Stimulated activated naive B cell treated with anti-CD40 and anti-IgM and Interleukin-4, amounts not matched to agents 10 μg/mL and 1 μg/mL and 100 μg/mL, for 72 hours (primary cell): ENCODE measurements at places on chromosomes 12 and 14.
A peak's percentile ranks its signal among the peaks of the same experiment; 100 is the strongest.

DNA sequence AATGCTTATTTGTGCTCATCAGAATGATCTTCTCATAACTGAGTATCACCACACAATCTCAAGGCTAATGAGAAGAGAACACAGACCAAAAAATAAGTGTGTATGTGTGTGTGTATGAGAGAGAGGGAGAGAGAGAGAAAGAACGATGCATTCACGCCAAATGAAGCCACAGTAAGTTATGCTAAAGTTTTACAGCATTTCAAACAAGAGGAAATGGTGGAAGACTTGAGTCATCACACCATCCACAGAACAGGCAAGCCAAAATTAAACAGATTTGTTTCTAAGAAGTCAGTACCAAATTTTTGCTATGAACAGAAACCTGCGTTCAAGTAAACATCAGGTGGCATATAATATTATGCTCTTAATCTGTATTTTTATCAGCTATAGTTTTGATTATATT is 141.2 kb downstream of the MED13L start:
- peak overlapping the region; percentile 53 for H3K27ac ChIP-seq
- H3K27me3 ChIP-seq, result no peaks in the 10 kb centered on the region
- peak overlapping the region; percentile 28 for H3K4me3 ChIP-seq
- peaks cover 70% of the 10 kb centered on the region for H3K4me1 ChIP-seq

DNA sequence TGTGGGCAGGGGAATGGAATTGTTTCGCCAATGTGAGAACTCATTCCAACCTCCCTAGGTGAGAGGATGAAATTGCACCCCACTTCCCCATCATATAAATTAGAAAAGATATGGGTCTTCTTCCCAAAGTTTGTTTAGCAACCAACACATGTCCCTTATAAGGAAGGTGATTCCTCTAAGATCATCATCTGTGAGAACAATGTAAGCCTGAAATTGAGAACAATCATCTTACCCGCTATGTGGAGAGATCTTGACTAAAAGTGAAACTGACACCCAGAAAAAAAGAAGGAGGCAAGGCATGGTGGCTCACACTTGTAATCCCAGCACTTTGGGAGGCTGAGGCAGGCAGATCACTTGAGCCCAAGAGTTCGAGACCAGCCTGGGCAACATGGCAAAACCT is 173.2 kb upstream of the HMGA2 start:
- no peak overlapping the region for H3K27ac ChIP-seq
- H3K4me1 ChIP-seq, result no peaks in the 10 kb centered on the region
- peaks cover 5% of the 10 kb centered on the region for H3K27me3 ChIP-seq

DNA sequence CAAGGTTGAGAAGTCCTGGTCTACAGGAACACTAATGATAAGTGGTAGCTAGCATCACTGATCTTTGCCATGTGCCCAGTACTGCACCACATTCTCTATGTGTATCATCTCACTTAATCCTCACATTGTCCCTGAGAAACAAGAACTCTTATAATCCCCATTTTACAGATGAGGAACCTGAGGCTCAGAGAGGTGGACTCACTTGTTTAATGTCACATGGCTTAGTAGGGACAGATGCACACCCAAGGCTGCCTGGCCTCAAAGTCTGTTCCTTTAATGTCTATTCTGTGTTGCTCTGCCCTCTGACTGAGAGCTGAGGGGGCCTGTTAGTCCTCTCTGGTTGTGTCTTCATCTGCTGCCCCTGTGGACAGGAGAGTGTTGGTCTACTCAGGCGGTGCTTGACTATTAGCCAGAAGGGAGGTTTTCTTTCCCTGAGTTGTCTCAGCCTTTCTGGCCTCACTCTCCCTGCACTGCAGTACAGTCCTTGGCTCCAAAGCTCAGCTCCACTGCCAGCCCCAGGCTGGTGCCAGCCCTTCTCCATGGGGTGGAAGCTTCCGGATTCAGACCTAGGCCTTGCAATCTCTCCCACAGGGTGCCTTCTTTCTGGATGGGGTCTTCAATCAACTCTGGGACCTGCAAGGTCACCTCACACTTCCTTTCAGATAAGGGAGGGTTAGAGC is 4.9 kb upstream of the DYNLL1 start:
- H3K4me3 ChIP-seq, result no peak overlapping the region
- no peak for DNase-seq
- peaks cover 13% of the 10 kb centered on the region for H3K4me1 ChIP-seq

- H3K4me3 ChIP-seq, result no peak overlapping the region
- H3K36me3 ChIP-seq, result no peaks in the 10 kb centered on the region
- DNase-seq, result no peak
- H3K27ac ChIP-seq, result no peak overlapping the region
- no peaks in the 10 kb centered on the region for H3K27me3 ChIP-seq
- H3K4me1 ChIP-seq, result peaks cover 2% of the 10 kb centered on the region
These were observed 8.2 kb upstream of the NTS start for GRCh38 chr12:85865890-85866289.

DNA sequence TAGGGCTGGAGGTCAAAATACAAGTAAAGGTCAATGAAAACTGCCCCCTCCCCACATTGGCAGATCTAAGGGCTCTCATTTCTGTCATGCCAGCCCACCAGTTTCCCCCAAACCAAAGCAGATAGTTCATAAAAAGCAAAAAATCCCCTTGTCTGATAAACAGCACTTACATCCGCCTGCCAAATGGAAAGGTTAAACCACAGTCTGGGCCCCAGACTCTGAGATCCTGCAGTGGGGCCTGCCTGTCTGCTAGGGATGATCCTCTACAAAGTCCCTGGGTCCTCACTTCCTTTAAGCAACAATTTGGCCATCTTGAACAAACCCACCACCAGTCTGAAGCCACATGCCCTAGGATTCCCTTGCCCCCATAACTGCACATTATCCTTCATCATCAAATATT is 9.7 kb upstream of the RPS26 start:
- no peak overlapping the region for H3K4me3 ChIP-seq
- H3K36me3 ChIP-seq, result peaks cover 44% of the 10 kb centered on the region
- no peaks in the 10 kb centered on the region for H3K27me3 ChIP-seq
- DNase-seq, result no peak

DNA sequence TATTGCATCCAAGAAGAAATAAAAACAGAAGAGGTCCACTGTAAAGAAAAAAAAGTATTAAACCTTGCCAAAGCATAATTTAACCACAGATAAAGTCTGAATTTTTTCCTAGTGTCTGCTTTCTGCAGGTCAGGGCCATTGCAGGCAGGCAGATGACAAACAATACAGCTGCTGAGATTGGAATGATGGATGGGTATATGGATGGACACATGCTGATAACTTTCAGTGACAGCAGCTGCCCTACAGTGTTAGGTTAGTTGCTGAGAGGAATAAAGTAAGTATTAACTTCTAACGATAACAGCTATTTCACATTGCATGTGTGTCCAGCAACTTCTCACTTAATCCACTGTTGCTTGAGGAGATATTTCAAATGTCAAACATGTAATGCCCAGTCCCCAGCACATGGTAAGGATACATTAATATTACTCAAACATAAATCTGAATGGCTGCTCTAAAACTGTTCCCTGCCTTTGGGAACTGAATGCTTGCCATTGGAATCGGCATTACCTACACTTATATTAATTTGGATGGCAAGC is 515.3 kb downstream of the RMST start:
- H3K36me3 ChIP-seq, result no peaks in the 10 kb centered on the region
- H3K27ac ChIP-seq, result no peak overlapping the region
- no peak overlapping the region for H3K4me3 ChIP-seq
- no peaks in the 10 kb centered on the region for H3K27me3 ChIP-seq
- H3K4me1 ChIP-seq, result no peaks in the 10 kb centered on the region
- DNase-seq, result no peak

DNA sequence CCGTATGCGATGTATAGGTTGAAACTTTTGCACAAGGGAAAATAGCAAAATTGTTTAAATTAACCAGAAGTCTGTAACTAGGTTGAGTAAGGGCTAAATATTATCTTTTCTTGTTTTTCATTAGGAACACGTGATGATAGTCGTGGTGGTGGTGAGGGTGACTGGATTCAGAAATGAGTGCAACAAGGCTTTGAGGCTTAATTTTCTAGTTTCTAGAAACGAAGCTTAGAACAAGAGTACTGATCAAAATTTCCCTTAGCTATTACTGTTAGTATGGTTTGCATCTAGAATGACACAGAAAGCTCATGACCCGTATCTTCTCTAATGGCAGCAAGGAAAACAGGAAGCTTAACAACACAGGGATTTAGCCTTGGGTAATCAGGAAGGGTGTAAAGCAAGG is 7.0 kb downstream of the SLIRP start:
- no peaks in the 10 kb centered on the region for H3K27me3 ChIP-seq
- DNase-seq, result no peak

GRCh38 chr12:4006743-4007142 is 133.5 kb upstream of the PARP11 start:
- H3K4me3 ChIP-seq, result no peak overlapping the region
- peaks cover 4% of the 10 kb centered on the region for H3K27me3 ChIP-seq
- no peak overlapping the region for H3K27ac ChIP-seq

DNA sequence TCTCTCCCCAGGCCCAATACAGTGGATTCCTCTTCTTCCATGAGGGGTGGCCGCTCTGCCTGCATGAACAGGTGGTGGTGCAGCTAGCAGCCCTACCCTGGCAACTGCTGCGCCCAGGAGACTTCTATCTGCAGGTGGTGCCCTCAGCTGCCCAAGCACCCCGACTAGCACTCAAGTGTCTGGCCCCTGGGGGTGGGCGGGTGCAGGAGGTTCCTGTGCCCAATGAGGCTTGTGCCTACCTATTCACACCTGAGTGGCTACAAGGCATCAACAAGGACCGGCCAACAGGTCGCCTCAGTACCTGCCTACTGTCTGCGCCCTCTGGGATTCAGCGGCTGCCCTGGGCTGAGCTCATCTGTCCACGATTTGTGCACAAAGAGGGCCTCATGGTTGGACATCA is 3.8 kb downstream of the ARHGEF40 start:
- peaks cover 2% of the 10 kb centered on the region for H3K36me3 ChIP-seq
- DNase-seq, result no peak
- H3K27ac ChIP-seq, result no peak overlapping the region
- H3K4me1 ChIP-seq, result peaks cover 41% of the 10 kb centered on the region
- peaks cover 5% of the 10 kb centered on the region for H3K27me3 ChIP-seq

DNA sequence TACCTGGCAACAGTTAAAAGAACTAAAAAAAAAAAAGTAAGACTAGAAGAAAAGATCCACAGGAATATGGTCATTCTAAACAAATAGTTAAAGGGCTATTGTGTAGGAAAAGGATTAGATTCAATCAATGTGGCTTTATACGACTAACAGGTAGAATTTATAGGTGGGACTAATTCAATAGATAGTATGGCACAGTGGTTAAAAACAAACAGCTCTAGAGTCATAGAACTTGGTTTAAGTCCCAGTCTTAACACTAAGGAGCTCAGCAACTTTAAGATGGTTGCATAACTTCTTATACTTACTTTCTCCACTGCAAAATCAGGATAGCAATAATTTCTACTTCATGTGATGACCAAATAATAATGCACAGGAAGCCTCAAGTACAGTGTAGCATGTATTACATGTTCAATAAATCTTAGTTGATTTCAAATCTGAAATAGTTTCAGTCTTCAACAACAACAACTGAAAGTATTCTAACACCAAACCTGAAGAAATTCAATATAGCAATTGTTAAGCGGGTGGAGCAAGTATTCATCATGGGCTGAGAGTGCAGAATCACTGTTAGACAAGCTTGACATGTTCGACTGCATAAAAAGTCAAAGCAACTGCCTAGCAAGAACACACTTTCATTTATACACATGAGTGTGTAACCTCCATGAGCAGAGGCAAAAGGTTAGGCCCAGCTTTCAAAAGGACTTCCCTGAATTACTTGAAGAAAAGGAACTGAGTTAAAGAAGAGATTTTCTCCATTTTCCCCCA is 50.4 kb downstream of the ITPR2 start:
- H3K4me1 ChIP-seq, result peaks cover 2% of the 10 kb centered on the region
- H3K27ac ChIP-seq, result no peak overlapping the region
- peaks cover 36% of the 10 kb centered on the region for H3K36me3 ChIP-seq
- H3K27me3 ChIP-seq, result no peaks in the 10 kb centered on the region

DNA sequence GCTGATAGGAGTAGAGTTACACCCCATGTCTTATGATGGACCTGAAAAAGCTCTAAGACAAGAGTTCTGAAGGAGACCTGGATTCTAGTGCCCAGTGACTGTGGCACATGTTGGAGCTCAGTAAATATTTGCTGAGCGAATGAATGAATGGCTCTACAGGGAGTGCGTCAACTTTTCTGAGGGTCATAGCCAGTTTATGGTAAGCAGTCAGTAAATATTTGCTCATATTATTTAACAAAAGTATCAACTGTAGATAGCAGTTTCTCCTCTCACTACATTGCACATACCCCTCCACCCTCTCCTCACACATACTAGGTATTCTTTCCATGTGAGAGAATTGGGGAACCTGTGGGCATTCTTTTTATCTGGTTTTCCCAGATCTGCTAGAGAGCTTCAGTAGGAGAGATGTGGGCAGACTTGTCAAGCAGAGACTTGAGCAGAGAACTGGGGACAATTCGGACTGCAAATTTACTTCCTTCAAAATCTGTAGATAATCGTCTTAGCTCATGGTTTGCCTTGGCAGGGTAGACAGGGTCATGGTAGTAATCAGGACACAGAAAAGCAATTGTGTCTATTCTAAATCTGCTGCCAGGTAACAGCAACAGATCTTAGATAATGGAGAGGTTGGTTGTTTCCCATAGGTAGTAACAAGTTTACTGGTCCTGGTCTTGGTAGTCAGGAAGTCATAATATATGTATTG is 5.7 kb downstream of the SLC4A8 start:
- H3K27ac ChIP-seq, result peak overlapping the region; percentile 84
- no peak overlapping the region for H3K4me3 ChIP-seq
- H3K36me3 ChIP-seq, result peaks cover 1% of the 10 kb centered on the region
- peaks cover 4% of the 10 kb centered on the region for H3K27me3 ChIP-seq
- no peak for DNase-seq

- DNase-seq, result no peak
- no peaks in the 10 kb centered on the region for H3K36me3 ChIP-seq
- H3K4me1 ChIP-seq, result no peaks in the 10 kb centered on the region
- H3K4me3 ChIP-seq, result no peak overlapping the region
These were observed 16.6 kb upstream of the SFSWAP start for GRCh38 chr12:131694116-131694838.

GRCh38 chr12:56725723-56726102 is 614 bp upstream of the NACA start:
- peaks cover 42% of the 10 kb centered on the region for H3K4me1 ChIP-seq
- no peaks in the 10 kb centered on the region for H3K27me3 ChIP-seq
- peaks cover 53% of the 10 kb centered on the region for H3K36me3 ChIP-seq
- peak overlapping the region; percentile 96 for H3K4me3 ChIP-seq

- peaks cover 7% of the 10 kb centered on the region for H3K36me3 ChIP-seq
- DNase-seq, result no peak
- no peak overlapping the region for H3K4me3 ChIP-seq
- H3K4me1 ChIP-seq, result peaks cover 57% of the 10 kb centered on the region
- H3K27ac ChIP-seq, result peak overlapping the region; percentile 21
- H3K27me3 ChIP-seq, result no peaks in the 10 kb centered on the region
These were observed 60.7 kb upstream of the BCAT1 start for GRCh38 chr12:25009496-25010092.

- no peak for DNase-seq
- H3K36me3 ChIP-seq, result peaks cover 4% of the 10 kb centered on the region
- no peaks in the 10 kb centered on the region for H3K4me1 ChIP-seq
- no peak overlapping the region for H3K27ac ChIP-seq
These were observed 46.1 kb downstream of the BEGAIN start for GRCh38 chr14:100540926-100541620.

GRCh38 chr12:701896-702539 is 38.8 kb upstream of the NINJ2 start:
- no peak overlapping the region for H3K4me3 ChIP-seq
- no peaks in the 10 kb centered on the region for H3K27me3 ChIP-seq
- DNase-seq, result no peak
- no peak overlapping the region for H3K27ac ChIP-seq
- H3K4me1 ChIP-seq, result peaks cover 11% of the 10 kb centered on the region
